Panc1 (cell line): ENCODE measurements at places on chromosomes 5 and 9.

DNA sequence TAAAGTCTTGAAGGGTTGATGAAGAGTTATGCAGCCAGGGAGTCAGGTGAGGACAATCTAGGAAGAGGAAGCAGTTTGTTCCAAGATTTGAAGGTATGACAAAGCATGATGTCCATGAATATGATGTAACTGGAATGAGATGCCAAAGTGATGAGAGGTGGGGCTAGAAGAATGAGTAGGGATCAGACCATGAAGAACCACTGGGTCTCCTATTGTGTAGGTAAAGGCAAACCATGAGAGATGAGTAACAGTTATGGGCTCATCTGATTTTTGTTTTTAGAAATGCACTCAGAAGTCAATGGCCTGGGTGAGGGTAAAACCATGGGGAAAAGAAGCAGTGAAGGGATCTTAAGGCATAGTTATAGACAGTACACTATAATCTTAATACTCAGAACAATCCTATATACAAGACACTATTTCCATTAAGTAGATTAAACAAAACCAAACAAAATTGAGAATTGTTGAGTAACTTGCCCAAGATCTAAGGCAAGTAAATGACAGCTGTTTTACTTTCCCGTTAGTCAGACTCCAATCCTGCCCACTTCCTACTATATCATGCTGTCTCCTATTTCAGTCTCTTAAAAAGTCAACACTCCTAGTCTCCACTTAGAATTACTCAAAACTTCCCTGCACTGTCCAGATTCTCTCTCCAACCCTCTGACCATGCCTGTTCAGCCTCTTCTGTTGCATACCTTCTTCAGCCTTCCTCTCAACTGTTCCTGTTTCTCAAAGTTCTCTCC lies 393.8 kb upstream of the MEF2C start:
- DNase-seq: no peak

DNA sequence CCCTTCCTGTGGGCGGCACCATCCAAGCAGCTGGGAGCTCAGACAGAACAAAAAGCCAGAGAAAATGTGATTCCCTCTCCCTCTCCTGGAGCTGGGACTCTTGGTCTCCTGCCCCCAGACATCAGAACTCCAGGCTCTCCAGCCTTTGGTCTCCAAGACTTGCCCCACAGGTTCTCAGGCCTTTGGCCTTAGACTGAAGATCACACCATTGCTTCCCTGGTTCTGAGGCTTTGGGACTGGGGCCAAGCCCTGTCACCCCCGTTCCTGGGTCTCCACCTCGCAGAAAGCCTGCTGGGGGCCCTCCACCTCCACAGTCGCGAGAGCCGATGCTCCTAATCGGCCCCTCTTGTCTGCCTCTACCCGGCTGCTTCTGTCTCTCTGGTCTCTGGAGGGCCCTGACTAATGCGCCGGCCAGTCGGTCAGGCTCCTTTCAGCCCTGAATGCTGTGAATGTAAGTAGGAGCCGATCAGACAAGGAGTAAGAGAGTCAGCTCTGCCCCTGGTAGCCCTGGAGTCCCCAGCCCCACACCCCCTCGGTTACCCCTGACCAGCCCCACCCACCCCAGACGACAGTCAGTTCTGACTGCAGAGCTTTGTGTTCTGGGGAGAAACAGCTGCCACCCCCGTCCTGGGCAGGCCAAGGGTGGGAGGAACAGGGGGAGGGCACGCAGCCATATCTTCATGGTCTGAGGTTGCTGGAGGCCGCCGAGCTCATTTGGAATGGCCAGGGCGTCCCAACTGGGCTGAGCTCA lies 57.5 kb downstream of the VAV2 start:
- DNase-seq: no peak

GRCh38 chr5:112795944-112796678 lies 58.4 kb downstream of the APC start:
- no peak for DNase-seq

- no peak for DNase-seq
These were observed 1.7 kb downstream of the TRIM52 start for GRCh38 chr5:181259283-181259682.

DNA sequence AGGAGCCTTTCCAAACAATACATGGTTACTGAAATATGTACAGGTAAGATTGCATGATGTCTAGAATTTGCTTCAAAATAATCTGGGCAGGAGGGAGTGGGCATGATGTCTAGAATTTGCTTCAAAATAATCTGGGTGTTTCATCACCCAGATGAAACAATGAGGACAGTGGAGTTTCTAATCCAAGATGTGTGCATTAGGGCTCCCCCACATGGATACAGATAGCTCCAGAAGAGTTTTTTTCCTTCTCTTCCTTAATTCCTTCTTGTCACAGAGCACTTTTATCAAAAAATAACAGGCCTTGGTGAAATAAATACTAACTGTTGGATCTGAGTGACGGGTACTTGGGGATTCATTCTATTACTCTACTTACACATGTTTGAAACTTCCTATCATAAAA lies 14.9 kb downstream of the ATOX1 start:
- no peak for DNase-seq

DNA sequence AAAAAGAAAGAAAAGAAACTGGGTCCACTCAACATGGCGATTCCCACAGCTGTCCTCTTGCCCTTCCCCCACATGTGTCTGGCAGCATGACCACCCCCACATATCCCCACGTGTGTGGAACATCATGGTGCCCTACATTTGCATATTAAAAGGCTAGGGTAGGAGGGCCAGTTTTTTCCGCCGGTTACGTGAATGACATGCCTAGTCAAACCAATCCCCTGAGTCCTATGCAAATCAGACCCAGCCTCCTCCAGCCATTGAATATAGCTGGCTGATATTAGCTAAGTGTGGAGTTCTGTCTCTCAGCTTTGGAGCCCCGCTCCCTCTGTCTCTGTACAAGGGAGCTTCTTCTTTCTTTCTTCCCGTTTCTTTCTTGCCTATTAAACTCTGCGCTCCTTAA lies 33.0 kb upstream of the CCDC112 start:
- DNase-seq: no peak

GRCh38 chr5:77725616-77726015 lies 50.5 kb downstream of the TBCA start:
- DNase-seq: no peak

- DNase-seq: no peak
These were observed 53.7 kb upstream of the IRX4 start for GRCh38 chr5:1936413-1936812.

DNA sequence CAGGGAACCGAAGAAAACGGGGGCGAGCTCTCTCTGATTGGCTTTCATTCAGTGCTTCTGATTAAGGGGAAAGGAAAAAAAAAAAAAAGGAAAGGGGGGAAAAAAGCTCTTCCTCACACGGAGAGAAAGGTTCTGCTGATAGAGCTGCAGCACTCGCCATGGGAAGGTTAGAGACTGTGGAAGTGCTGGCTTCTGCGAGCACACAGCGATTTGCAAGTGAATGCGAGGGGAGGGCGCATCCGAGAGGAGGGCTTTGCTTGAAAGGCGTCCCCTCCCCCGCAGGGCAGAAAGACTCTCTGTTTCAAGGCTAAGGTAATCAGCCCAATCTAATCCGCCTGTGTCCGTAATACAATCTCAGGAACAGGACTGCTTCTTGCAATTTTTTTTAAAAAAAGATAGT lies at the start of gene CDH10:
Gene CDH10, minus strand, starts transcription at position 218 of the 400 bp plus-strand sequence. CDS start 51,488 bp downstream, outside the sequence.
- no peak for DNase-seq

GRCh38 chr5:14401639-14402038 lies 180.0 kb upstream of the OTULINL start:
- no peak for DNase-seq

- DNase-seq: no peak
These were observed 35.6 kb upstream of the ANXA1 start for GRCh38 chr9:73116031-73116430.

DNA sequence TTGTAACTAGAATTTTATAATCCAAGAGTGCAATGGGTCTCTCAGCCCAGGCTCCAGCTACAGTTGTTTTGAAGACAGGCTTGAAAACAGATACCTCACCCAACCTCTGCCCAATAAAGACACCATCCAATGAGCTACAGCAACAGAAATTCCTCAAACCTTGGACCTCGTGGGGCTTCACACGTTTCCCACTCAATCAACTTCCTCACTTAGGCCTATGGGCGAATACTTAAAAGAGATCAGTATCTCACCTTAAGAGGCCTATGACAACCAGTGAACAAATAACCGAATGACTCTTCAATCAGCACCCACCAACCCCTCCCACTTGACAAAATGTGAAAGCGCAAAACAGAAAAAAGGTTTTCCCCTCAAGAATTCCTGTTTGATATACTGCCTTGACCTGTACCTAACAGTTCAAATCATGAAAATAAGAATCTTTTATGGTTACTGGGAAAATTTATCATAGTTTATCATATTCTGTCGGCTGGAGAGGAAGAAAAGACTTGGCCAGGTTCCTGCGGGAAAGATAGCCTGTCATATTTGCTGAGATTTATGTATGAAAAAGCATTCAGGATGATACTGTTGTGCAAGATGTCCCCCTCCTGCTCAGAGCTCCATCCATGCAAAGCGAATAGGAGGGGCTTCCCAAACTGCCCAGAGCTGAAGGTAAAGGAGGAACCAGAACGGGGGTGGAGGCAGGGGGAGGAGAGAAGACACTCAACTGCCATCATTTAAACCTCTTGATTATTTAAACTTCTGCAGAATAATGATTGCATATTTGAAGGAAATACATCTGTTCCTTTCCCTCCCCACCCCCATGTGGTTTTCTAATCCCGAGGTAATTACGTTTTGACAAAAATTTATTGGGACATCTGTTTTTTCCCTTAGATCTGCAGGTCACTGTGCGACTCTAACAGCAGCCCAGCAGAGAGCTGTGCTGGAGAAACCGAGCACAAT lies 256.3 kb downstream of the NFIB start:
- DNase-seq: no peak

GRCh38 chr9:133356391-133357091 lies at the start of the genes SURF1 and SURF2:
SURF1 (minus strand) TSS chr9:133356487; CDS start chr9:133356453, 34 bp downstream.
SURF2 (plus strand) TSS chr9:133356550; CDS start chr9:133356593, 43 bp downstream.
- DNase-seq: no peak

- DNase-seq: no peak
These were observed 153.0 kb downstream of the FER start for GRCh38 chr5:108900668-108901067.

DNA sequence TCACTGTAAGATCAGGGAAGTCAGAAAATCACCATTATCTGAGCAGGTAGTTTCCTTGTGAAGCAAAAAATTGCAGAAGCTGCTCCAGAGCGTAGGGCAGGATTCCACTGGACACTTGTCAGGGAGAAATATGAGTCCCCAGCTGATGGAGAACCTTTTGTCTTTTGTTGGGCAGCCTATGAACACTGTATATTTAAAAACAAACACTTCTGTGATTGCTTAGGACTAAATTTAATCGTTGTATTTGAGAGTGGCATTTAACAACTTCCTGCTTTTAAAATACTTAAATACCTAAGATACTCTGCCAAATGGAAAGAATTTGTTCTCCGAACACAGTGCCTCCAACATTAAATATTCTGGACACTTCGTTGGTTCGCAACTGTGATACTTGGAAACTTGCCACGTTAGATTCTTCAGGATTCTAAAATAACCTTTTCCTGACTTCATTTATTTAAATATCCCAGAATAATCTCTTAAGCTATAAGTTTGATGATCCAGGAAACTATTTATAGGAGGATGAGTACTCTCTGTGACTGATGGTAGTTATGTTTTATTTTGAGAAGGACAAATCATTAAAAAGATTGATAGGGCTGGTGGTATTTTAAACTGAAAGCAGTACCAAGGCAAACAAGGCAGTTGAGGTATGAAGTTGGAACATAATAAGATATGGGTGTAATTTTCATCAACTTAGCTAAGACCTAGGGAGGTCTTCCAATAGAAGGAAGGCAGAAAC lies 2.7 kb upstream of the HSPA4 start:
- DNase-seq: no peak

- no peak for DNase-seq
These were observed 69.6 kb upstream of the FSTL4 start for GRCh38 chr5:133681896-133682295.

DNA sequence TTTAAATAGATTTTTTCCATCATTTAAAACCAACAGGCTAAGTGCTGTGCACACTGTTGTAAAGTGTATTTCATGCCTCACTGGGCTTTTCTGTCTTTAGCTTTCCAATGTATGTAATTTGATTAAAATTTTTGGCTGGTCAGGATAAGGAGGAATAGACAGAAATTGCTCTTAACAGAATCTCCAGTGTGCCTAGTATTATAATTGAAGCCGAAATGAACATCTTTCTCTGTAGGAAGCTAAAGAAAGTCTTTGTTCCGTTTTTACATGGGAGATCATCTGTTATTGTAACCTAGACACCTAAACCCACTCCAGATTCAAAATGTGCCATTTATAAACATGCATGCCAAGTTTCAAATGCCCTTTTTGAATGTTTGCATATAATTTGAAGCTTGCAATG lies 54.5 kb upstream of the SMIM15 start:
- DNase-seq: no peak

DNA sequence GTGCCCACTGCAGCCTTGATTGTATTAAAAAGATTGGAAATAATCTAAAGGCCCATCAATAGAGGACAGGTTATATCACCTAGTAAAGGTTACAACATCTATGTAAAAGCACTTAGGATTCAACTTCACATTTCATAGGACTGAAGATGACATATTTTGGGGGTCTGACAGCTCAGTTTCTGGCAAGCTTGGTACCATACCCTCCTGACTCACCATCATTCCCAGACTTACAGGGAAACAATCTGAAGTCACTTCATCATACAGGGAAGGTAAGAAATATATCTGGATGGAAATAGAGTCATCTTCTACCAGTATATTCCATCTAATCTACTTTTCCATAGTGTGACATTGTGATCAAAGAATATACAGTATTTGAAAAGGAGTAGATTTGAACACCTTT lies 28.8 kb upstream of the DAB2 start:
- no peak for DNase-seq

DNA sequence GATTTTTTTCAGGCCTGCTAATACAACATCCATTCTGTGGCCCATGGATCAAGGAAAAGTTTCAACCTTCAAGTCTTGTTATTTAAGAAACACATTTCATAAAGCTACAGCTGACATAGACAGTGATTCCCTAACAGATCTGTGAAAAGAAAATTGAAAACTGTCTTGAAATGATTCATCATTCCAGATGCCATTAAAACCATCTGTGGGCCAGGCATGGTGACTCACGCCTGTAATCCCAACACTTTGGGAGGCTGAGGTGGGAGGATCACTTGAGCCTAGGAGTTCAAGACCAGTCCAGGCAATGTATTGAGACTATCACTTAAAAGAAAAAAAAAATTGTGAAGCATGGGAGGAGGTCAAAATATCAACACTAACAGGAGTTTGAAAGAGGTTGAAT lies 6.0 kb downstream of the RAPGEF6 start:
- DNase-seq: no peak

- no peak for DNase-seq
These were observed 4.7 kb upstream of the YTHDC2 start for GRCh38 chr5:113508756-113509155.

DNA sequence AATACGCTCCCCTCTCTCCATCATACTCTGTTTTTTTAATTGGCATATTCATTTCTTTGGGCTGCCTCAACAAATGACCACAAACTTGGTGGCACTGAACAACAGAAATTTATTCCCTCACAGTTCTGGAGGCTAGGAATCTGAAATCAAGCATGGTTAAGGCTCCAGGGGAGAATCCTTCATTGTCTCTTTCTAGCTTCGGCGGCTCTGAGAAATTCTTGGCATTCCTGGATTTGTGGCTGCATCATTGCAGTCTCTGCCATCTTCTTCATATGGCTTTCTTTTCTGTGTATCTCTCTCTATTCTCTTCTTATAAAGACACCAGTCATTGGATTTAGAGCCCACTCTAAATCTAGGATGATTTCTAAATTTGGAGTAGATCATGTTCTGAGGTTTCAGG lies 10.9 kb upstream of the SLC24A2 start:
- DNase-seq: no peak
